ENCODE measurements at places on chromosomes 5 and 9. TPM values are rescaled to one million over a fixed set of nuclear protein-coding genes. Genes with fewer than 3 reads are reported as not detected.
A peak's percentile ranks its signal among the peaks of the same experiment; 100 is the strongest.

GRCh38 chr9:70470050-70471015, 55.9 kb upstream of the KLF9 start:
- DNase-seq: no peak

DNA sequence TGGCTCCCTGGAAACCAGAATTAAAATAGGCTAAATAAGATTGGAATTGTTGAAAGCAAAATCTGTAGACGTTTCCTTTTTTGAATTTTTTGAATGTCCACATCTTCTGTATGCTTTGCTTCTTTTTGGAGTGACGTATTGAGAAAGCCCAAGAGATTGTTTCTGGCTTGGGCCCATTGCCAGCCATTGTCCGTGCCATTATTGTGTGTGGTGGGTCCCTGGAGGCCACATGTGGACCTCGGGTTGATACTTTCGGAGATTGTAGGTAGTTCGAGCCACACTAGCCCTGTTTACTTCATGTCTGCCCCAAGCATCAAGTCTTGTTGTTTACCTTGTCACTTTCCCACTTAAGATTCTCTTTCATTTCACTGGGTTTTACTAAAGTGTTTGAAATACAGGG, 106.0 kb downstream of the PALM2AKAP2 start:
- no peak for DNase-seq

GRCh38 chr9:26415528-26415927, 477.1 kb downstream of the CAAP1 start:
- no peak for DNase-seq

DNA sequence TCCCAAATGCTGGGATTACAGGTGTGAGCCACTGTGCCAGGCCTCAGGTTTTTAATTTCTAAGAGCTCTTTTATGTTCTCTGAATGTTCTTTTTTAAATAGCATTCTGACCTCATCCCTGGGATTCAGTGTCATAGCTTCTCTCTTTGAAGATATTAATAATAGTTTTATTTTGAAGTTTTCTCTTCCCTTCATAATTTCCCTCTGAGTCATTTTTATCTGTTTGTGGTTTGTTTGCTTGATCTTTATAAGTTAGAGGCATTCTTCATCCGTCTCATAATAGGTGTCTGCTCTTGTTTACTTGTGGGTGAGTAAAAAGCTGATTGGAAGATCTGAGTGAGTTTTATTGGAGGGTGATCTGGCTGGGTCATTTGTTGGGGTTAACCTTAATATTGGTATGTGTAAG, 12.5 kb upstream of the MAMDC2 start:
- DNase-seq: no peak

DNA sequence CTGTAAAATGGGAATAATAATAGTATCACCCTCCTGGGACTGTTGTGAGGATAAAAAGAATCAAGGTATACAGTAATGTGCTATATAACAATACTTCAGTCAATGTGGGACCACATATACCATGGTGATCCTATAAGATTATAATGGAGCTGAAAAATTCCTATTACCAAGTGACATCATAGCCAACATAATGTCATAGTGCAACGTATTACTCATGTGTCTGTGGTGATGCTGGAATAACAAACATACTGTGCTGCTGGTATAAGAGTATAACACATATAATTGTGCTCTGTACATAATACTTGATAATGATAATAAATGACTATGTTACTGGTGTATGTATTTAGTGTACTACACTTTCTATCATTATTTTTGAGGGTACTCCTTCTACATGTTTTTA, 38.1 kb downstream of the LIFR start:
- DNase-seq: no peak

- no peak for DNase-seq
These were observed 593.6 kb downstream of the MTRR start for GRCh38 chr5:8462565-8462964.

GRCh38 chr5:119368238-119368630, 12.4 kb downstream of the TNFAIP8 start:
- no peak for DNase-seq

DNA sequence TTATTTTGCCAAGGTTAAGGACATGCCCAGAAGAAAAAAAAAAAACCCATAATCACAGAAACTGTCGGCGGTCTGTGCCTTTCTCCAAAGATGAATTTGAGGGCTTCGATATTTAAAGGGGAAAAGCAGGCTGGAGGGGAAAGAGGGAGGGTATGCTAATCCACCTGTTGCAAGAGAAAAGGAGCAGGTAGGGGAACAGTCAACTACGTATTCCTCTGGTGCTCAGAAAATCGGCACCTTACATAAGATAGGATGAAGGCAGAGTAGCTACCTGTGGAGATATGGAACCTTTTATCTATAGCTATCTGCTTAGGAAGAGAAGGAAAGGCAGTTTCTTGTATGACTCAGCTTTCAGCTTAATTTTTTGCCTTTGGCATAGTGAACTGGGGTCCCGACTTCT, 77.7 kb downstream of the PTCD2 start:
- no peak for DNase-seq

- no peak for DNase-seq
These were observed 43.5 kb downstream of the DDX31 start for GRCh38 chr9:132626285-132626684.

GRCh38 chr5:2282893-2283292, 400.2 kb upstream of the IRX4 start:
- no peak for DNase-seq

DNA sequence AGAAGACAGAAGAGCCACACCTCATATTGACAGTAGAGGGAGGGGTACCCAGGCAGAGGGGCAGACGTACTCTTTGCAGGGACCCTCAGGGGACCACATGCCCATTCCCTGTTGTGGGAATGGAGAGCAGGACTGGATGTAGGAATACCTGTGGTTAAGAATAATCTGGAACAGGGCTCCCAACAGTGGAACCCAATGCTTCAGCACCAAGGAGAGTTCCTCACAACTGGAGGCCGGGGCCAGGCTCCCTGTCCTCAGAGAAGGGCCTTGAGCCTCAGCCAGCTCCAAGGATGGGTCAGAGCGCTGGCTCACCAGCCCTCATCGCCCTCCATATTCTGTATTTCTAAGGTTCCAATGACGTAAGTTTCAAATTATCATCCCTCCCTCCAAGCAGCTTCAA, 7.4 kb upstream of the SHC3 start:
- DNase-seq: no peak

DNA sequence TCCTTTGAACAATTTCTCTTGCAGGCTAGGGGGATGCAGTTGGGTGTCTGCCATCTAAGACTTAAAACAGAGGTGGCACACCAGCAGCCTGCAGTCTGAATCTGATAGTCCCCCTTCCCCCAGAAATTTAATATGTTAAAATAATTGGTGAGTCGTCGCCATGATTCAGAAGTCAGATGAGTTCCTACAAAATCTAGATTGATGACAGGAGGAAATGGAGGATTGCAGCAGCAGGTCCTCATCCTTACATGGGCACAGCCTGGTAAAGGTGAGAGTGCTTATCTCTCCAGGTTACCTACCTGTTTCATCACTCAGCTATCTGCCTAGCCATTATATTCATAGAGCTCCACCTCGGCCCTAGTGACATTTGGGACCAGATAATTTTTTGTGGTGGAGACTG, 112.3 kb downstream of the PCSK1 start:
- DNase-seq: no peak

DNA sequence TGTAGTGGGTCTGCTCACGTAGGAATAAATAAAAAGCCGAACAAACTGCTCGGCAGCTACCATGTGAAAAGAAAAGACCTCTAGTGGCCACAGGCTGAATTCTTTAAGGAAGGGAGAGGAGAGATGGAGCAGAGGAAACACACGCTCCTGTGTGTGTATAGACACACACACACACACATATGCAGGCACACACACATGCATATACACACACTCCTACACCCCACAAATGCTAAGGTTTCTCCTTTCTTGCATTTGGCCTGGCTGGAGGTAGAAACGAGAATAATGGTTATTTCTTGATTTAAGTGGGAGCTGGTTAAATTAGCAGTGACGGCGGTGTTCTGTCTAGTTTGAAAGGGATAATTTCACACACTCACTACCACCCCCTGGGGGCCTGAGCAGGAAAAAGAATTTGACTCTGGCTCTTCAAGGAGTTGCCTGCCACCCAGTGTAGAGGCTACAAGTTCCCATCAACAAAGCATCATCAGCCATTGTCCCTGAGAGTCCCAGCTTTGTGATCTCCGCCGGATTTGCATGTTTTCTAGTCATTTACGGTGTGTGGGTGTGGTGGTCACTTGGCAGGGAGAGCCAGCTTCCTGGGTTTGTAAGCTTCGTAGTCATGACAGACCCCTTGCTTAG, at the start of gene INSYN2B:
Gene INSYN2B (minus strand): TSS at position 78 of the 636 bp plus-strand sequence. CDS start 96,597 bp downstream, outside the sequence.
- peak; percentile 57 for DNase-seq

DNA sequence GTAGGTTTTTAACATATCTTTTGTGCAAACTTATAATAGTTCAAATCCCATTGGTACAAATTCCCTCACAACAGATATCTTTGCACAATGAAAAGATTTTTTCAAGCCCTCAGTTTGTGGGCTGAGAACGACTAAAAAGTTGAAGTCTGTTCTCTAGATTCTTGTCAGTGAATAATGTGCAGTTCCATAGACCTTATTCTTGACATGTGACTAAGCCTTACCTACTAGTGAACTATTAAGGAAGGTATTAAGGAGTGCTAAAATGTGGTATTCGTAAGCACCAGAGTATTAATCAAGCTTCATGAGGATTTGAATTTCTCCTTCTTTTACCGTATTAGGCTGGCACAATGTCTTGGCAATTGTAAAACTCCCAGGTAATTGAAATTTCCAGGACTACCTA, 205.6 kb upstream of the DMRTA1 start:
- DNase-seq: no peak

DNA sequence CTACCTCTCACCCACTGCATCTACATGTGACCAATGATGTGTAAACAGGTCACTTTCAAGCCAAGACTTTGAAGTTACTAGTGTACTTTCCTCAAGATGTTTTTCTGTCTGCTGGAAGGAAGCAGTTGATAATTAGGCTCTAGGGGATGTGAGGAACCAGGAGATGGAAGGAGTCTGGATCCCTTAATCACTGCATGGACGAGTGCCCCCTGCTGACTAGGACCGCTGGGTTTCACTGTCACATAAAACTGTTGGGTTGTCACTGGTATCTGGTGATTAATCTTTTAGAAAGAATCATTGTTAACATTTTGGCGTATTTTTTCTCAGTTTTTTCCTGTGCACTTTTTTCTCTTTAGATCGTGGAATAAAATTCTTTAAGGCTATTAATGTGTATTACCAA, 79.5 kb downstream of the SREK1 start:
- DNase-seq: no peak

DNA sequence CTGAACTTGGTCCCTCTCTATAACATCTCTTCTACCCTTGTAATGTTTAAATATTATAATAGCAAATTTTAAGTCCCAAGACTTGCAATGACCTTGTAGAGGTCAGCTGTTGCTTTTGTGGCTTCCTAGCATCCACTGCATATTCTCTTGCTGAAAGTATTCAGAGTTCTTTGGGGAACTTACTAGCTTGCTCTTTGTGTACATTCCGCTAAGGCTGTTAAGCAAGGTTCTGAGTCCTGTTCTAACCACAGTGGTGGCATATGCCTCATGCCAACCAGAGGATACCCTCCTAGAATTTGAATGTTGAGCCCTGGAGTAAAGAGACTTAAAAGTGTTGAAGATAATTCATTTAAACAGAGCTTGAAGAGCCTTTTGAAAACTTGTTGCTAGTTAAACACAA, 570.9 kb downstream of the TLE1 start:
- no peak for DNase-seq

DNA sequence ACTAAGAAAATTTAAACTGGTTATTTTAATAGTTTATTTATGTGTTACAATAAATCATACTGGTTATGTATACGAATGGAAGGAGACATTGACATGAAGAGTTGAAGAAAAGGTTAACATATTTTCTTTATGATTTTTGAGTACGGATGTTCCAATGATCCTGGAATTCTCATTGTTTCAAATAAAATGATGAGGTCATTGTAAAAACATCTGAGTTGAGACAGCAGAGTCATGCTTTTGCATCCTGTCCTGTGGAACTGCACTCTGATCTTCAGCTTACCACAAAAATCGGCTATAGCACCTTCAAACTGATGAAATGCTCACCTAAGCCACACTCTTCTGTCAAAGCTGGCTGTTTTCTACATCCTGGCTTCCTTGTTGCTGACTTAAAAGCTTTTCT, 67.8 kb downstream of the PTCD2 start:
- peak; percentile 82 for DNase-seq

GRCh38 chr9:100411472-100412283, 15.3 kb upstream of the MSANTD3 start:
- DNase-seq: peak; percentile 69

DNA sequence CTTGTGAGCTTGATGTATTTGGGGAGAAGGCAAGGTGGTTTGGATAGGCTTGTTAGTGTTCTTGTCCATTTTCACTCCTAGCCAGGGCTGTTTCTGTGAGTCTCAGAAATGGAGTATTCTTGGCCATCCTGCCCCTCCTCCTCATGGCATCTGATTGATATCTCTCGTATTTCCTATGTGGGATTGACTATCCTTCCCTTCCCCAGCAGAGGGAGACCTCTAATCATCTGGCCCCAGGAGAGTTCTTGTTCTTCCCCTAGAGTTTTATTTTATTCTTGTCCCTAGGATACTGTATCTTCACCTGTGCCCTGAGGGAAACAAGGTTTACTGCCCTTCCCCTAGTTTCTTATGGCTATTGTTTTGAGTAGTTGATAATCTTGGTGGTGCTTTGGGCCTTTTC, 114.4 kb downstream of the VPS13A start:
- DNase-seq: peak; percentile 8

DNA sequence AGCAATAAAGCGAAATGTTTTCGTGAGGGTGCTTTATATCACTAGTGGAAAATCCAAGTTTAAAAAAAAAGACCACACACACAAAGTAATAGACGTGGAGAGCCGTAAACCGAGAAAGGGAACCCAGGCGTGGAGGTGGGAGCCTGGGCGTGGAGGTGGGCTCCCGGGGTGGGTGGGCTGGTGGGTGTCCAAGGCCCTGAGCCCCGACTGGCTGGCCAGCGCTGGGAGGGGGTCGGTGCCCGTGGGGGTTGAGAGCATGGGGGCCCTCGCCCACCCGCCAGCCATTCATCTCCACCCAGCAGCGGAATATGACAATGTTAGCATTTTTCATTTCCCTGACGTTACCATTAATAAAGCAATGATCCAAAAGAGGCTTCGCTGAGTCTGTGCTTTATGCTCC, 135.0 kb downstream of the MVB12B start:
- DNase-seq: no peak

Gene GOLPH3
- 63.4 TPM for total RNA-seq

Gene ARSI
- total RNA-seq: not detected

Gene CORO2A
- total RNA-seq: 0.49 TPM

Gene RMRP
- total RNA-seq: 32,732 TPM

Gene OSMR
- total RNA-seq: 14.6 TPM

Gene NAIF1
- 16.3 TPM for total RNA-seq

Gene ARHGEF39
- total RNA-seq: 0.86 TPM

Gene SAPCD2
- 31.1 TPM for total RNA-seq

Gene ADAM19
- total RNA-seq: 8.9 TPM

Gene SLC36A2
- not detected for total RNA-seq

Gene ISL1
- total RNA-seq: not detected

Gene CD74
- total RNA-seq: 0.07 TPM

Gene ADGRV1
- 0.04 TPM for total RNA-seq

Gene CCNI2
- 0.04 TPM for total RNA-seq

Gene CA9
- total RNA-seq: 0.40 TPM

Measured in pulmonary artery endothelial cell (primary cell).